ENCODE measurements at places on chromosomes 1 and 21. TPM values are rescaled to one million over a fixed set of nuclear protein-coding genes. Genes with fewer than 3 reads are reported as not detected.
A peak's percentile ranks its signal among the peaks of the same experiment; 100 is the strongest.

INKA2 gene
- total RNA-seq, result 3.9 TPM

GRCh38 chr1:98374098-98374497, 287.4 kb upstream of the SNX7 start:
- H3K27ac ChIP-seq, result no peak overlapping the region
- H3K4me1 ChIP-seq, result no peaks in the 10 kb centered on the region
- no peaks in the 10 kb centered on the region for H3K36me3 ChIP-seq
- no peak overlapping the region for H3K4me3 ChIP-seq
- H3K27me3 ChIP-seq, result no peaks in the 10 kb centered on the region

- DNase-seq, result no peak
- no peaks in the 10 kb centered on the region for H3K4me1 ChIP-seq
- H3K27ac ChIP-seq, result no peak overlapping the region
- H3K27me3 ChIP-seq, result no peaks in the 10 kb centered on the region
- no peaks in the 10 kb centered on the region for H3K36me3 ChIP-seq
- no peak overlapping the region for H3K4me3 ChIP-seq
These were observed 65.3 kb upstream of the COL6A1 start for GRCh38 chr21:45916011-45916840.

- no peaks in the 10 kb centered on the region for H3K27me3 ChIP-seq
- no peak overlapping the region for H3K4me3 ChIP-seq
- H3K27ac ChIP-seq, result no peak overlapping the region
- no peak for DNase-seq
These were observed 20.1 kb downstream of the MEGF6 start for GRCh38 chr1:3590951-3591865.

CTNNBIP1 gene
- 16.6 TPM for total RNA-seq

DNA sequence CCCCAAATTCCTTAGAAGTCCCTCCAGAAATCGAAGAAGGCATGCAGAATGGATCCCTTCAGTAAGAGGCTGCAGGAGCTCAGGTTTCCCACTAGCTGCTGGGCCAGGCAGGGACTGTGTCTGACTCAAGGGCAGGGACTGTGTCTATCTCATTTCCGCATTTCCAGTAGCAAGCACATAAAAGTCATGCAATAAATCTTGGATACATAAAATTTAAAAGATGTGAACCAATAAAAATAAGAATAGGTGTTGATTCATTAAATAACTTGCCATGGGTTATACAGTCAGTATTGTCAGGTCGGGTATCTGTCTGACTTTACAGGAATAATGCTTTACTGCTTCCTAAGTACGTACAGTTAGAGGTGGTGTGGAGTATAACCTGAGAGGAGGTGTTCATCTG, 15.2 kb downstream of the PM20D1 start:
- H3K27ac ChIP-seq, result no peak overlapping the region
- DNase-seq, result no peak
- no peaks in the 10 kb centered on the region for H3K36me3 ChIP-seq
- no peak overlapping the region for H3K4me3 ChIP-seq
- no peaks in the 10 kb centered on the region for H3K4me1 ChIP-seq

MACO1 gene
- 11.8 TPM for total RNA-seq

DNA sequence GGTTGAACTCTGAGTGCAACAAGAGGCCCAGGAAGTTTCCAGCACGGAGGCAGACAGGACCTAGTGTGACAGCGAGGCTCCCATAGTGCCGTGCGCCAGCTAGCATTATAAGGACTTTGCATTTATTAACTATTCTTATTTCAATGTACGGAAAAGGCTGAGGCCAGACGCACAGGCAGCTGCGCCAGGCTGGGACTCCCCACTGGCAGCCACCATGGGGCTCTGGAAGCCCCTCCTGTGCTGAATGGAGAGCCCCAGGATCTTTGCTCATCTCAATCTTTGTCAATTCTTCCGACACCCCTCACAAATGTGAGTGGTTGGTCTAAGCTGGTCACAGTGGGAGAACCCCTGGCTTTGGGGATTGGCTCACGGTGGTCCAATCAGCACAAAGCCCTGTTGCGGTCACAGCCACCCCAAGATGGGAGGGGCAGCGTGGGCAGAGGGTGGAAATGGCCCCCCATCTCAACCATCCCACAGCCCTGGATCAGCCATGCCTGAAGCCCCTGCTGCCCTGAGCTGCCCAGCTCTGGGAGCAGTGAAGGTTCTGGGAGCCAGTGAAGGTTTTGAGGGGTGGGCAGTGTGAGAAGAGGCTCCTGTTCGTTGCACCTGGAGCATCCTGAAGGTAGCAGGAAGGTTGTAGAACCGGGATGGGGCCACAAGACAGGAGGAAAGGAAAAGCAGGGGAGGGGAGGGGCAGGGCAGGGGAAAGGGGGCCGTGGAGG, 59.5 kb upstream of the ADARB1 start:
- peaks cover 38% of the 10 kb centered on the region for H3K4me1 ChIP-seq
- no peak overlapping the region for H3K4me3 ChIP-seq
- H3K36me3 ChIP-seq, result no peaks in the 10 kb centered on the region
- H3K27ac ChIP-seq, result no peak overlapping the region
- no peaks in the 10 kb centered on the region for H3K27me3 ChIP-seq

DNA sequence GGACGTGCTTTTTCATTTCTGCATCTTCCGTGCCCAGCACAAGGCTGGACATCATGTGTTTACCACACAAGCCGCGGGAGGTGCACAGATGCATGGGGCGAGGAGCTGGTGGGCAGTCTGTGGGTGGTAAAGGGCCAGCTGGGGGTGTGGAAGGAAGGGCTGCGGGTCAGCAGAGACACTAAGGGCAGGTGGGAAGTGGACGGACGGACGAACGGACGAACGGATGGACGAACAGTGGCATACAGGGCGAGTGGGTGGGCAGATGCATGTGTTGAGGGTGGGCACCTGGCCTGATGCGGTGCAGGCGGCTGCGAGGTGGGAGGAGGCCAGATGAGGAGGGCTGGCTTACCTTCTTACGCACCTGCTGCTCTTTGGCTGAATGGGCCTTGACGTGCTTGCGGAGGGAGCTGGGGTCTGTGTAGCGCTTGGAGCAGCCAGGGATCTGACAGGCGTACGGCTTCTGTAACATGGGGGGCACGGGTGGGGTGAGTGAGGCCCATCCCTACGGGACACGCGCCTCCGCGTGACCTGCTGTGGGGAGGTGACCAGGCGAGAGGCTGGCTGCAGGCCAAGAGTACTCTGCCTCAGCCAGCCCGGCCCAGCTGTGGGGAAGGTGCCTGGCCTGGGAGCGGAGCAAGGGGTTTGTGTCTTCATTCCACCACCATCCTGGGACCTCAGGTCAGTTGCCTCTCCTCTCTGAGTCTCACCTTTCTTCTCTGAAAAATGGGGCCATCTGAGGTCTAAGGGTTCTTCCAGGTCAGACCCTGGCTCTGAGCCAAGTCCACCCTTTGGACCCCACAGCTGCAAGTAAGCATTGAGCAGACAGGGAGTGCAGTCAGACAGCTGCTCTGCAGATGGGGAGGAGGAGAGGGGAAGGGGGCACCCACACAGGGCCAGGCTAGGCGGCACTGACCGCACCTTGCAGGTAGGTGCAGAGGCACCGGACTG, 65.5 kb downstream of the DMRTB1 start:
- H3K4me3 ChIP-seq, result no peak overlapping the region
- no peak overlapping the region for H3K27ac ChIP-seq
- H3K36me3 ChIP-seq, result no peaks in the 10 kb centered on the region

SAMD13 gene
- total RNA-seq, result 2.0 TPM

DNA sequence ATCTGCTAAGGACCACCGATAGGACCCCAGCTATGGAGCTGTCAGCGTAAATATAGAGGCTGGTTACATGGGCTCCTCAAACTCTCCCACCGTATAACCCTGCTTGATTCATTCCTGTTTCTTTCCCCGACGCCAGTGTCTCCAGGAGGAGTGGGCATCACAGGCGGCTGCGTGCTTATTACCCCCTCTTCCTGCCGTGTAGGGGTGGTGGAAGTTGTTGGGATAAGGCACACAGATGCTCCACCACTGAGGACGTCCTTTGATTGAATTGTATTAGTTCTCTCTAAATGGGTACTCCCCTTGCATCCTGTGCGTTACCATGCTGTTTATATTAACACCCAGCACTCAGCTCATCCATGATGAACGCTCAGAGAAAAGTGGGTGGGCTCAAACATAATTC, 104.6 kb downstream of the ZBTB18 start:
- no peaks in the 10 kb centered on the region for H3K27me3 ChIP-seq
- no peak overlapping the region for H3K4me3 ChIP-seq
- peak overlapping the region; percentile 58 for H3K27ac ChIP-seq
- no peaks in the 10 kb centered on the region for H3K36me3 ChIP-seq

S100A5 gene
- not detected for total RNA-seq

DNA sequence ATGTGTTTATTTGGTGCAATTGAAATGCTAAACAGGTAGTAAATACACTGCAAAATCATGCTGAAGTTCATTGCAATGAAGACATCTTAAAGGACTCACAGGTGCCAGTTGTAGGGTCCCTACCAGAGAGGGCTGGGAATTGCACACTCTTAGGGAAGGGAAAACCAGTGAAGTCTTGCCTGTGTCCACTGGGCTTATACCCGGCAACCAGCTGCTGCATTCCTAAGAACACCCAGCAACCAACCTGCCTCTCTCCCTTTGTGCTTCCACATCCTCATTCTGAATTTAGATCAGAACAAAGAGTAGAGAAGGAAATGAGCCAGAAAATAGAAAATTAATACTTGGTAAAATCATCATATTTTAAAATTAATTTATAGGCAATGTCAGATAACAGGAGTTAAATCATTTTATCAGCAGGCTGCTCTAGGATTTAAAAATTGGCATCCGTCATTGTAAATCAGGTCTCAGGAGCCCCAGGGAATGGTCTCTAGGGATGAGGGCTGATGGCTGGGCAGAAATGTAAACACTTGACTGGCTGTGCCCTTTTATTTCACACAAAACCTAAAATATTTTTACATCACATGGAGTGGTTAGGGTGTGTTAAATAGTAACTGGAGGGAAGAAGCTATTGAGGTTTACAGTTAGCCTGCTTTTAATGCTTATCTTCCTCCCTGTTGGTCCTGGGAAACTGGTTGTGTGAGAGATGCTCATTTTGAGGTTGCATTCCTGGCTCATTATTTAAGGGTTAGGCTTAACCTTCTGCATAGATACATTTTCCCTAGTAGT, 31.3 kb downstream of the PTGFRN start:
- H3K36me3 ChIP-seq, result peaks cover 42% of the 10 kb centered on the region
- DNase-seq, result no peak
- peaks cover 19% of the 10 kb centered on the region for H3K4me1 ChIP-seq

HUNK gene
- total RNA-seq, result 1.5 TPM

DNA sequence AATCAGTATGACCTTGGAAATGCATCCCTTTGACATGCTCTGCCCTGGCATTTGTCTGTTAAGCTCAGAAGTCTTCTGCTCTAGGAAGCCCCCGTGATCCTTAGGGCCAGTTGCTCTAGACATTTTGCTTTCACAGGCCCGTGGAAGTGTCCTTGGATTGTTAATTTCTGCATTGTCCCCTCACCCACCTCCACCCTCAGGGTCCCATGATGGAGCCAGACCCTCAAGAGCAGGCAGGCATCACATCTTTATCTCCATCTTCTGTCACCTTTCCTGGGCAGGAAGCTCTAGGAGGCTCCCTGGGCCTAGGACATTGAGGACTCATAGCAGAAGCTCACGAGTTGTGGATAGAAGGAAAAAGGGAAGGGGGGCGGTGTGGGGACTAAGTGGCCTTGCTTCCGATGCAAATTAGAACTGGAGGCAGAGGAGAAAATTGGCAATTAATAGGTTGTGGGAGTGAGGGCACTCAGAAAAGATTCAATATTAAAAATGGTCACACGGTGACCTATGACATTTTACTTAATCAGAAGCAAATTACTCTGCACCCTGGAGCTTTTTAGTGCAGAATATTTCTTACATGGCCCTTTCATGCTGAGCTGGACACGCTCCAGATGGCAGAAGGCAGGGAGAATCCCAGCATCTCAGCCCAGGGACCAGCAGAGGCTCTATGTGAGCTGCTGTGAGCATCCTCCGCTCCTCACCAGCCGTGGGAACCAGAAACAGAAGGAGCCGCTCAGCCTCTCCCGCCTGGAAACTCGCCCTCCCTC, 185.0 kb downstream of the MATN1 start:
- H3K27me3 ChIP-seq, result no peaks in the 10 kb centered on the region
- no peak overlapping the region for H3K4me3 ChIP-seq
- no peaks in the 10 kb centered on the region for H3K4me1 ChIP-seq
- no peaks in the 10 kb centered on the region for H3K36me3 ChIP-seq
- DNase-seq, result no peak

RGS13 gene
- 0.95 TPM for total RNA-seq

ZNF695 gene
- 0.14 TPM for total RNA-seq

GRCh38 chr1:47647327-47647845, 209.5 kb downstream of the FOXD2 start:
- H3K27me3 ChIP-seq, result no peaks in the 10 kb centered on the region
- no peak overlapping the region for H3K4me3 ChIP-seq
- H3K27ac ChIP-seq, result no peak overlapping the region
- peak; percentile 19 for DNase-seq

ARHGAP30 gene
- 7.1 TPM for total RNA-seq

- H3K4me1 ChIP-seq, result no peaks in the 10 kb centered on the region
- H3K4me3 ChIP-seq, result no peak overlapping the region
- H3K36me3 ChIP-seq, result no peaks in the 10 kb centered on the region
- no peak overlapping the region for H3K27ac ChIP-seq
- no peaks in the 10 kb centered on the region for H3K27me3 ChIP-seq
- no peak for DNase-seq
These were observed 452.7 kb downstream of the NUF2 start for GRCh38 chr1:163774401-163774945.

DCAF6 gene
- total RNA-seq, result 102 TPM

DNA sequence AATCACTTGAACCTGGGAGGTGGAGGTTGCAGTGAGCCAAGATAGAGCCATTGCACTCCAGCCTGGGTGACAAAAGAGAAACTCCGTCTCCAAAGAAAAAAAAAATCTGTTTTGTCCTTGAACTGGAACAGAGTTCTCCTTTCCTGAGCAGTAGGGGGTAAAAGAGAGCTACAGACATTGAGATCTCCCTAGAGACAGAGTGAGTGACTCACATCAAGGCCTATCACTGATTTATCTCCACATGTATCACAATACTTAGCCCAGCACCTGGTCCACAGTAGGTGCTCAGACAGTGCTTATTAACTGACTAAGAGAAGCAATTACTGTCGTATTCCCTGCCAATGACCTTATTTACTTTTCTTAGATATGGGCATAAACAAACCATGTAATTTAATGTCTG, 354.1 kb upstream of the C1orf87 start:
- H3K27ac ChIP-seq, result no peak overlapping the region
- no peak overlapping the region for H3K4me3 ChIP-seq
- H3K4me1 ChIP-seq, result no peaks in the 10 kb centered on the region
- no peak for DNase-seq
- no peaks in the 10 kb centered on the region for H3K27me3 ChIP-seq
- no peaks in the 10 kb centered on the region for H3K36me3 ChIP-seq

Measured in sigmoid colon (tissue), 7 donors.